ENCODE measurements at places on chromosomes 13 and 19.

GRCh38 chr13:42720858-42721219, 60.5 kb upstream of the FAM216B start:
- no peak for DNase-seq

DNA sequence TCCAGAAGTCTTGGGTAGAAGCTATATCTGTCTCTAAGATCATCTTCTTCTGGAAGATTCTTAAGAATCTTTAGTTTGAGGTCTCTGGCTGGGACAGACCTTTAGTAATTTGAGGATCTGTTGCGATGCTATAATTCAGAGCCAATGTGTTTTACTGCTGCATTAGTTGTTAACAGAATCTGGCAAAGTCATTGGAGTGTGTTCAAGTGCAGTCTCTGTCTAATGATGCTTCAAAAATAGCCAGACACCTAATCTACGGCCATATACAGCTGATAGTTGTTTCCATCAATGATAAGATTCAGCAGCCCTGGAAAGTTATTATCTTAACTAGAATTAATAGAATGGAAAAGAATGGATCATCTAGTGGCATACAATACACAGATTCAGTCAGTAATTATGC, 72.6 kb downstream of the CDK8 start:
- no peak for DNase-seq

GRCh38 chr13:94974015-94974951, 261.9 kb upstream of the SOX21 start:
- no peak for DNase-seq

- DNase-seq = no peak
Measured at GRCh38 chr13:112842343-112842856, 126.6 kb upstream of the MCF2L start.

GRCh38 chr13:92573467-92574057, 653.0 kb upstream of the GPC6 start:
- DNase-seq = no peak

- no peak for DNase-seq
Measured at GRCh38 chr13:94706101-94706842, 6.1 kb downstream of the SOX21 start.

DNA sequence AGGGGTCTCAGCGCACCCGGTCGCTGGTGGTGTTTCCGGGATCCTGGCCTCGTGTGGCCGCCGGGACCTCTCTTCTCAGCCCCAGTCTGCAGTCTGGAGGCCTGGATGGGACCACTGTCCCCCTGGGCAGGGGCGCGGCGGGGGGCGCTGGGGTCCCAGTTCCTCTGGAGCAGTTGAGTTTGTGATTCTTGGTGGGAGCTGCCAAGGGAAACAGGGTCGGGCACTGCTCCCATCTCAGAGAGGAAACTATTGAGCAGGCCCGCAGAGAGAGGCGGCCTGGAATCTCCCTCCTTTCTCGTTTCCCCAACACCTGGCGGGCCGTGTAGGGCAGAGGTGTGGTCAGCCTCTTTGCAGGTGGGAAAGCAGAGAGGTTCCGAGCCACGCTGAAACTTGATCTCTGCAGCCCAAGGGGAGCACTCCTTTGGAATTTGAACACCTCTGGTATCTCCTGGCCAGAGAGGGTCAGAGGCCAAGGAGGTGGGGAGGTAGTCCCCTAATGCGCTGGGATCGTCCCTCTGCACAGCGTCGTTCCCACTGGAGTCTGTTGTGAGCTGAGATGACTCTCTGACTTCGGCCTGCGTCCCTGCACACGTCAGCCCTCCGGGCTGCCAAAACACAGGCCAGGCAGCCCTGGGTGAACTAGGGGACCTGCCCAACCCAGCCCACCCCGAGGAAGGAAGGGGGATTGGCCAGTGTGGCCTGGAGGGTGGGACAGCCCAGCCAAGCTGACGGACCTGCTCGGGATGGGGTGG, 741 bp downstream of the PLEKHF1 start:
- DNase-seq = peak; percentile 43

DNA sequence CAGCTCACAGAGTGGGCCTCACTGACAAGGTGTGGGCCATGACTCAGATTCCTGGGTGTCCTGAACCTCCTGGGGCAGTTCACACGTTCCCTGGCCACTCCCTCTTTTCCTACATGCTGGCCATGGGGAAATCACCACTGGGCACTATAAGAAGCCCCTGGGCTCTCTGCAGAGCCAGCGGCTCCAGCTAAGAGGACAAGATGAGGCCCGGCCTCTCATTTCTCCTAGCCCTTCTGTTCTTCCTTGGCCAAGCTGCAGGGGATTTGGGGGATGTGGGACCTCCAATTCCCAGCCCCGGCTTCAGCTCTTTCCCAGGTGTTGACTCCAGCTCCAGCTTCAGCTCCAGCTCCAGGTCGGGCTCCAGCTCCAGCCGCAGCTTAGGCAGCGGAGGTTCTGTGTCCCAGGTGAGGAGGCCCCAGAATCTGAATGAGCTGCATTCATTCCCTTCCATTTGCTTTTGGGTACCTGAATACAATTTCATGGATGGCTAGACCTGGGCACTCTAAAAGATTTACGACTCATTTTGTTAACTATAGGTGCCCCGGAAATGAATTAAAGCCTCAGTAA, at the start of gene OLFM4:
Gene OLFM4, plus strand, starts transcription at position 177 of the 567 bp plus-strand sequence. Its CDS starts 24 bp downstream, at position 201.
- no peak for DNase-seq

GRCh38 chr19:38669552-38669951, 22.1 kb downstream of the ACTN4 start:
- no peak for DNase-seq

DNA sequence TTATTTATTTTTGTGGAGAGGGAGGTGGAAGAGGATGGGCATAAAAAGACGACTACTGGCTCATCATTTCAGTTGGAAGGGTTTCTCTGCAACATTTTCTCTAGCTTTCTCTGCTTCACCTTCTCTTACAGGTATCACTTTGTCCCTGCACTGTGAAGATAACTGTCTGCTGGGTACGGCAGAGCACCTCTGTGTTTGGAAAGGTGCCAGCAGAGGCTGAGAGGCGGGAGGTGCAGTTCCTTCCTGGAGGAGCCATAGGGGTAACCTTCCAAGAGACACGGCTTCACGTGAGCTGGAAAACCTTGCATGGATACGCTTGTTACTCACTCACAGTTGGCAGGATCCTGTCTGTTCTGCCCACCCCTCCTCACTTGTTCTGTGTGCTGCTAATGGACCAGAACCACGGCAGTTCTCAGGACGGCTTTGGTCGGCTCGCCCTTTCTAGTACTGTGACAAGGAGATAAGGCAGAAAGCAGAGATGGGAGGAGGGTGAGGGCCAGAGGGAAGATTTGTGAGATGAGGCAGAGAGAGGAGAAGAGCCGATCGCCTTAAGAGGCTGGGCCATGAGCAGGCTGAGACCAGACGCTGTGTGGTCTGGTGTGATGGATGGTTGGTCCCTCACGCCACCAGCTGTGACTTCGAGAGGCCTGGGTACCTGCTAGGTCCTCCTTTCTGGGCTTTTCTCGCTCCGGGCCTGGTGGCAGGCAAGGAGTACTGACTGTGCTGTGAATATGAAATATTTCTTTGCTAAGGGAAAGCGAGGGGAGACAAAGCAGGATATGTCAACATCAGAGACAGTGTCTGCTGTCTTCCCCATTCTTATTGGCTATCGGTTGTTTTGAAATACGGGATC, 66.8 kb downstream of the MRPL57 start:
- DNase-seq = no peak
